Activated T-helper 2 cell treated with anti-CD3 and anti-CD28 coated beads, Interferon-gamma antibody, Interleukin-2, Interleukin-4, amounts not matched to agents 10 μg/mL and 5 μg/mL and 100 μg/mL, durations not matched to agents 14 hours and 24 hours and 36 hours (primary cell): ENCODE measurements at places on chromosomes 12 and 14.

DNA sequence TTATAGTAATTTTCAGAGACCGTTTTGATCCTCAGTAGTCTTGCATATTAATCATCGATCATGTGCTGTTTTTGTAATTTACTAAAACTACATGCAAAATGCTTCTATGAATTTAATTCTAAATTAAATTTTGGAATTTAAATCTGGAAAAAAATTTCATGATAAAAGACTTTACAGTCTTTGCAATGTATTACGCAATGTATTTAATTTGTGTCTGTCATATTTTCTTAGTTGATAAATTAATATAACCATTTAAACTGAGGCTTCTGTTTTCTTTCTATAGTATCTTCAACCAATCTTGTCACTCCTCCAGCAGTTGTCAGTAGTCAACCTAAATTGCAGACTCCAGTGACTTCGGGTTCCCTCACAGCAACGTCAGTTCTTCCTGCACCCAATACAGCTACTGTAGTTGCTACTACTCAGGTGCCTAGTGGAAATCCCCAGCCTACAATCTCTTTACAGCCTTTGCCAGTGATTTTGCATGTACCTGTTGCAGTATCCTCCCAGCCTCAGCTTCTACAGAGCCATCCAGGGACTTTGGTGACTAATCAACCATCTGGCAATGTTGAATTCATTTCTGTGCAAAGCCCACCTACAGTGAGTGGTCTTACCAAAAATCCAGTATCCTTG is 94.8 kb downstream of the ATF7IP start:
- no peak for DNase-seq
- H3K4me3 ChIP-seq, result no peak overlapping the region
- H3K27me3 ChIP-seq, result no peaks in the 10 kb centered on the region
- H3K27ac ChIP-seq, result no peak overlapping the region
- H3K36me3 ChIP-seq, result peaks cover 62% of the 10 kb centered on the region
- peaks cover 14% of the 10 kb centered on the region for H3K4me1 ChIP-seq

- no peak for DNase-seq
- H3K27ac ChIP-seq, result no peak overlapping the region
- H3K36me3 ChIP-seq, result peaks cover 2% of the 10 kb centered on the region
- no peaks in the 10 kb centered on the region for H3K27me3 ChIP-seq
These were observed 271.6 kb upstream of the CRY1 start for GRCh38 chr12:107364875-107365518.

GRCh38 chr12:48857278-48857994 is 5.5 kb upstream of the DDX23 start:
- H3K27me3 ChIP-seq, result peaks cover 1% of the 10 kb centered on the region
- peaks cover 7% of the 10 kb centered on the region for H3K4me1 ChIP-seq
- no peak overlapping the region for H3K4me3 ChIP-seq
- DNase-seq, result no peak
- H3K36me3 ChIP-seq, result peaks cover 6% of the 10 kb centered on the region

GRCh38 chr12:43098071-43098470 is 453.9 kb downstream of the ADAMTS20 start:
- no peak for DNase-seq
- H3K27ac ChIP-seq, result no peak overlapping the region

DNA sequence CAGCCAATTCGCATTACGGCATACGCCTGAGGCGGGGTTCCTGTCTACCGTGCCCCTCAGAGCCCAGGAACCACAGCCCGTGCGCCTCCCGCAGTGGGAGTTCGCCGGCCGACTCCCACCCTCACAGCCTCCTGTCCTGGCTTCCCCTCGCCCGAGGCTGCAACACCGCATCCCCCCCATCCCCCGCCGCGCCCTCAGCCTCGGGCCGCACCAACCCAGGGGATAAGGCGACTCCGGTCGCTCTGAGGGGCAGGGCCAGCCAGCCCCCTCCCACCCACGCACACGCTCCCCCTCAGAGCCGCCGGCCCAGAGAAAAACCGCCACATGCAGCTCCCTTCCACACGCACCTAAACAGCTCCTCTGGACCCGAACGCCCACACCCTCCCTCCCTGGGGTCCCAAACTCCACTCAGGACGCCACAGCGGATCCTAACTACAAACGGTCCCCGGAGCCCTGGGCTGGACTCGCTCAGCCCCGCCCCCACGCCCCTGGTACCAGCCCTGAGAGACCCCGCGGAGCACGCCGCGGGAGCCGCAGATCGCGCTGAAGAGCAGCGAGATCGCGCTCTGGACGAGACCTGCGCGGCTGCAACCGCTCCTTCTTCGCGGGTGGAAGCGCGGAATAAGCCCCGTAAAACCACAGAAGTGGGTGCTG is at the start of gene C14orf39:
C14orf39 (minus strand) TSS at position 466 of the 654 bp plus-strand sequence. CDS start 985 bp downstream, outside the sequence.
- H3K4me1 ChIP-seq, result peaks cover 2% of the 10 kb centered on the region
- peaks cover 21% of the 10 kb centered on the region for H3K27me3 ChIP-seq
- no peak for DNase-seq
- H3K27ac ChIP-seq, result no peak within 1 kb of the TSS
- no peak within 1 kb of the TSS for H3K4me3 ChIP-seq
